ENCODE measurements at places on chromosomes 5 and 9.
A peak's percentile ranks its signal among the peaks of the same experiment; 100 is the strongest.

GRCh38 chr9:127049581-127049980, 72.9 kb downstream of the ANGPTL2 start:
- no peak for DNase-seq

DNA sequence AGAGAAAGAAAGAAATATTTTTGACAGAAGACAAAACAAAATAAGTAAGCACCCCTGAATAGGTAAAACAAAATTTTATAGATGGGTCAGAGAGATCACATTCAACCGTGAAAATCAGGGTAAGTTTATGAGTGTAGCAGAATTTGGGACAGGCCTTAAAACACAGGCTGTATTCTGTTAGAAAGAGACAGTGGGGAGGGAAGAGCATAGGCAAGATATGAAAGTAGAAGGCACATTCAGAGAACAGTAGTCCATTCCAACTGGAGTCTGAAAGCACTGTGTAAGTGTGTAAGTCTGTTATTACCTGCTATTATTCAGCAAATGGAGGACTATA, 38.6 kb downstream of the MRPS27 start:
- no peak for DNase-seq

GRCh38 chr9:69444021-69444420, 119.0 kb downstream of the ENTREP1 start:
- DNase-seq = no peak

- no peak for DNase-seq
These were observed 15.9 kb upstream of the LTC4S start for GRCh38 chr5:179777909-179778308.

GRCh38 chr5:33475706-33476105, 34.9 kb downstream of the TARS1 start:
- no peak for DNase-seq

- DNase-seq = no peak
These were observed 11.9 kb downstream of the PDE6A start for GRCh38 chr5:149932445-149933350.

- no peak for DNase-seq
These were observed 19.6 kb downstream of the SLC24A2 start for GRCh38 chr9:19769213-19769612.

- DNase-seq = no peak
These were observed 326.3 kb downstream of the OSTF1 start for GRCh38 chr9:75414371-75415160.

- no peak for DNase-seq
These were observed 213.9 kb downstream of the BNC2 start for GRCh38 chr9:16656432-16657169.

DNA sequence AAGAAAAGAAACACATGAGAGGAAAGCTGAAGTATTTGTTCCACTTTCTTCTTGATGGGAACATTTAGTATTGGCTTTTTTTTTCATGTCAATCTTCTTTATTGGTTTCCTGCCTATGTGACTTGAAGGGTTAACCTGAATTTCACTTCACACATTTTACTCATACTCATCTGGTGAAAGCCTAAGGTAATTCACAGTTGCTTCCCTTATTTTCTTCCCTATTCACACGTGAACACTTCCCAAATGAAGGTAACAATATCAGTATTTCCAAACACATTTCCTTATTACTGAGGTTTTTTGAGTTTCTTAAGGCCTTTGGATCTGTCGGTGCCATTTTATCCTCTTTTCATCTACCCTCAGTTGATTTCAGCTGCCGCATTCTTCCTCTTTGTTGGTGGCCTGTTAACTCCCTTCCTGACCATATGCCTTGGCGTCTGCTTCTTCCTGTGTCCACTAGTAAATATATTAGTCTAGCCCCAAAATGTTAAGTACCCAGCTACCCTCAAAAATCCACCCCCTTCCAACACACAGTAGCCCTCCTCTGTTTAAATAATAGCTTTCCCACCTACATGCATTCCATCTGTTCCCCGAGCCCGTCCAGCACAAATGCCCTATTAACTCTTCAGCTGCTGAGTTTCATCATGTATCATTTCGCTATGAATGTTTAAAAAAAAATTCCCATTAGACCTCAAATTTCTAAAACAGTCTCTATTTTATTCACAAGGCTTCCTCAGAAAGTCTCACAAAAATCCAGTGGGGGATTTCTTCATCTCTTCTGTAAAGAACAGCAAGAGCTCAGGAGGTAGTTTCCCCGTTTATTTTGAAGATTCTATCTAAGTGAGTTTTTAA, 97.3 kb downstream of the USP20 start:
- peak; percentile 38 for DNase-seq

DNA sequence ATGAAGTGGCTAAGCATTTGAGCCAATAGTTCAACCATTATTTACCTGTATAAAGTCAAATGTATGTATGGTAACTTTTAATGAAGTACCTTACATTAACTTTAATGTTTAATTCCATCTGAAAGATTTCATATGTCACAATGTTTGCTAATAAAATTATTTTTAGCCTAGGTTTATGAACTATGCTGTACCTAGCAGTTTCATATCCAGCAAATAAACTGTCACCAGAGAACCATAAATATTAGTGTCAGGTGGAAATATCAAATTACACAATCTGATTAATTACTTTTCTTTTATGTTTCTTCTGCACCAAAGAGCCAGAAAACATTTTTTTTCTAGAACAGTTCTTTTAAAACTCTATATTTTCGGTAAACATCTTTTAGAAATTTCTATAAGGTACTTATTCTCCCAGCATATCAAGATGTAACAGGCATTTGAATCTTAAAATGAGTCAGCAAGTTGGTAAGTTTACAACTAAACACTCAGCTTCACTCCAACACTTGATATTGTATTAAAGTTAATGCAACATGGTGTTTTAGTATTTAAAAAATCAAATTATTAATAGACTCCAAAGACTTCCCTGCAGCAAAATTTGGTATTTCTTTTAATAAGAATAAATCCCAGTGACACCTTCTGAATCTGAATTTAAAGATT, 8.5 kb upstream of the CCDC192 start:
- DNase-seq = no peak

GRCh38 chr9:105419816-105420597, 27.8 kb upstream of the FSD1L start:
- DNase-seq = no peak

GRCh38 chr5:7867260-7867659, 1.6 kb downstream of the FASTKD3 start:
- DNase-seq = no peak

GRCh38 chr9:78714576-78714975, 417.7 kb downstream of the PSAT1 start:
- no peak for DNase-seq

DNA sequence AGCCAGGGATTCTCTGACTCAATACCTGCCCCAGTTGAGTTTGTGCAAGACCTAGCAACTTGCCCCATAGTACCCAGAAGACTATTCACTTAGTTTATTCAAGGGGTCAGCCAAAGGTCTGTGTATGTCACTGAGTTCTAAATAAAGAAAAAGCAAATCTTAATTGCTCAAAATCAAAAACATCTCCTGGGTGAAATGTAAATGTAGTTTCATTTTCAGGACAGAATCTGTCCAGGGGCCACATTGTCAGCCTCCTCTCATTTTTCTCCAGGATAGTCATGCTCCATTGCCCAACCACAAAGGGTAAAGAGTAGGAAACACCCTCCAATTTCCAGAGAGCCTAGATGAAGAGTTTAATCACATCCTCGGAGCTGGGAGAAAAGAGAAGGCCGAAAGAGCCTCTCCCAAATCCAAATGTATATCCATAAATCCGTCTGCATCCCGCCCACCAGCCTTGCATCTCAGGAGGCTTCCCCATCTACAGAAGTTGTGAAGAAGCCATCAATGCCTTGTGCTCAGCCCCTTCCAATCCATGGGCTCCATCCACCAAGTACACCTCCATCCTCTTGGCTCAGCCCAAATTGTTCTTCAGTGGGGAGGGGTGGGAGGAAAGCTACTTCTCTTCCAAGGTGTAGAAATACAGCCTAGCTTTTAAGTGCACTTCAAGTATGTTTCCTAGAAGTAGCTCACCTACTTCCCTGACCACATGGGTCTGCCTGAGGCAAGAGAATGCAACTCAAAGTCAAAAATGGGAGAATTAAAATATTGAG, 26.9 kb downstream of the ADAM19 start:
- no peak for DNase-seq

DNA sequence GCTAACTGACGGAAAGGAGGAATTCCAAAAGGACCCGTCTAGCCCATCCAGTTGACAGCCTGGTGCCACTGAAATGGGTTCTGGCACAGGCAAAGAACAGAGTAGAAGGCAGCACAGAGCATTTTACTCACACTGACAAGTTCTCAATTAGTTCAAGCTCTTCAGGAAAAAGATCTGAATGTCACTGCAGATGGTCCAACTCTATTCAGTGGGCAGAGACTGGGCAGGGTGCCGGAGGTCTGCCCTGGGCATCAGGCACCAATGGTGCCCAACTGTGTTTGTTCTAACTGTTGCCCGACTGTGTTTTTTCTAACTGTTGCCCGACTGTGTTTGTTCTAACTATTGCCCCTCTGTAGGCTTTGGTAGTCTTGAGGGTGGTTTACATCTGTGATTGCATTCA, 151.8 kb downstream of the SLC24A2 start:
- DNase-seq = no peak

- no peak for DNase-seq
These were observed 26.5 kb downstream of the SPINK5 start for GRCh38 chr5:148090146-148090772.

DNA sequence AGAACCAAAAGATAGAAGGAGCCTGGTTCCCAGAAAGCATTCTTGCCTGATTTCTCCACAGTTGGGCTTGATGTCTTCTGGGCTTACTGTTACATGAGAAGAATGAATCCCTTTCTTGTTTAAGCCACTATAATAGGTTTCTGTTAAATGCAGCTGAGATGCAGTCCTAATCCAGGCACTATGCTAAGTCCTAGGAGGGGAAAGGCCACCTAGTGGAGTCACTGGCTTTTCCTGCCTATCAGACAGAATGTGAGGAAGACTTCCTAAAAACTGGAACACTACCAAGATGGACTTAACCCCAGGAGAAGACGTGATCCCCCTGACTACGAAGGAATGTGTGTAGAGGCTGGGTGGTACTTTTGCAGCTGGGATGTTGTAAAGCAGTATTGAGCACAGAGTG, 34.3 kb upstream of the FSD1L start:
- DNase-seq = no peak

- no peak for DNase-seq
These were observed 14.1 kb downstream of the ASPN start for GRCh38 chr9:92468206-92468605.

GRCh38 chr5:164748861-164749260, 1243.4 kb downstream of the MAT2B start:
- DNase-seq = no peak

- DNase-seq = no peak
These were observed 1.4 kb upstream of the PKD2L2 start for GRCh38 chr5:137887831-137888230.

GRCh38 chr5:17081142-17081541, 136.3 kb upstream of the BASP1 start:
- no peak for DNase-seq

DNA sequence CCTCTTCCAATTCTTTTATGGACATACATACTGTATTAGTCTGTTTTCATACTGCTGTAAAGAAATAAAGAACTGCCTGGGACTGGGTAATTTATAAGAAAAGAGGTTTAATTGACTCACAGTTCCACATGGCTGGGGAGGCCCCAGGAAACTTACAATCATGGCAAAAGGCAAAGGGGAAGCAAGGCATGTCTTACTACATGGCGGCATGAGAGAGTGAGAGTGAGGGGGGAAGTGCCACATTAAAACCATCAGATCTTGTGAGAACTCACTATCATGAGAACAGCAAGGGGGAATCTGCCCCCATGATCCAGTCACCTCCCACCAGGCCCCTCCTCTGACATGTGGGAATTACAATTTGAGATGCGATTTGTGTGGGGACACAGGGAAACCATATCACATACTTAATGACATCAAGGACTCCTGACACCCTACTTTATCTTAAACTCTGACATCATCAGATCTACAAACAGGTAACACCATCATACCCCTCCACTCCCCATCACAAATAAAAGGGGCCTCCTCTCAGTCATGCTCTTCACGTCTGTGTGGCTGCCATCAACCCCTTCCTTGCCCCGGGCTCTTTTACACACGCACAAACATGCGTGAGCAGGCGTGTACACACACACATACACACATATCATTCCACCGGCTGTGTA, 9.7 kb downstream of the ANKRD33B start:
- DNase-seq = no peak

DNA sequence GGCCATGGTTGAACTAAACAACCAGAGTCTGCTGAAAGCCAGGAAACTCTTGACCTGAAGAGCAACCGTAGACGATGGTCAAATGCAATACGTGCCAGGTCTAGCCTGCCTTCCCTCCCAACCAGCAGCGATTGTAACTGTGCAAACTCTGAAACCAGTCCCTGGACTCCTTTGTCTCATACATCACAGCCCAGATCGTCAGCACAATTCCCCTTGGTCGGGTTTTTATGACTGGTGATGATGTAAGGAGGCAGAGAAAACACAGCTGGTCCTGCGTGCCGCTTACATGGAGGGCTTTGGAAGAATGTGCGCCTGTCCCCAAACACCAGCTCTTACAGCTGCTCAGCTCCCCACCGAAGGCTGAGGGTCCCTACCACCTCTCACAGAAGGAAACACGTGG, 24.6 kb downstream of the SMIM23 start:
- no peak for DNase-seq

DNA sequence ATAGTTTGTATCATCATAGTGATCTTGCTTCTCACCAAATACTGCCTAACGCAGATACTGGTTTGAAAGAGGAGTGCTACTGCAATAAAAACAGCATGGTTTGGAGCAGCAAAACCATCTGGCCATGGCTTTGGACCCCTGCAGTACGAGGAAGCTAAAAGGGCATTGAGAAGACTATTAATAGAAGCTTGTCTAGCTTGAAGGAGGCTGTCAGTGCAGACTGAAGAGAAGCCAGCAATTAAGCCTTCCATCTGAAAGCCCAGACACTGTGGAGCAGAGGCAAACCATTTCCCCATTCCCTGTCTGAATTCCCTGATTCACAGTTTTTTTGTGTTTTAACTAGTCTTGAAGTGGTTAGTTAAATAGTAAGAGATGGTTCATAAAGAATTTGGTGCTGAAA, 281.6 kb downstream of the PTPRD start:
- DNase-seq = no peak

- DNase-seq = no peak
These were observed 372.1 kb downstream of the DTWD2 start for GRCh38 chr5:118616281-118616680.

- DNase-seq = no peak
These were observed 54.1 kb downstream of the DAPK1 start for GRCh38 chr9:87551772-87552217.

- DNase-seq = no peak
These were observed 72.5 kb downstream of the TRIM36 start for GRCh38 chr5:115097236-115097635.

DNA sequence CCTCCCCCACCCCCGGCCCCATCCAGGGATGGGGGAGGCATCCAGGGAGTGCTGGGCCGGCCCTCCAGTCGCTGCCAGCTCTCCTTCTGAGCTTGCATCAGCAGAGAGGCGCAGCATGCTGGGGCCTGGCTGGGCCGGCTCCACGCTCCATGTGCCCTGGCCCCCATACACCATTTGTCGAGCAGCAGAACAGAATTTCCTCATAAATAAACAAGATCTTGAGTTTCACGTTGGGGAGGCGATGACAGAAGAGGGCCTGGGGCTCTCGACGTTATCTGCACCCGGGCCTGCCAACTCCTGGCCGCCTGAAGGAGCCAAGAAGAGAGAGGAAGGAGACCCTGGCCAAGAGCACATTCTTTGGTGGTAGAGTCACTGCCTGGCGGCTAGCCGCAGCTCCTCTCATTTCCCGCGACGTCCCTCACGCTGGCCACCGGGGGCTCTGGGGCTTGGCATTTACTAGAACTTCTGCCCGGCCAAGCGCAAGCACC, 177.0 kb downstream of the FGF18 start:
- DNase-seq = no peak
